ENCODE measurements at places on chromosomes 4 and X. TPM values are rescaled to one million over a fixed set of nuclear protein-coding genes. Genes with fewer than 3 reads are reported as not detected.

The NIPAL1 gene
- total RNA-seq, result not detected

The AKAP14 gene
- not detected for total RNA-seq

The CITED1 gene
- total RNA-seq, result not detected

The MYOZ2 gene
- total RNA-seq, result 0.15 TPM

The FLNA gene
- 1,846 TPM for total RNA-seq

The STIM2 gene
- 29.6 TPM for total RNA-seq

The GAGE1 gene
- total RNA-seq, result not detected

The COX7B2 gene
- not detected for total RNA-seq

The MPC1L gene
- total RNA-seq, result not detected

The MUC7 gene
- not detected for total RNA-seq

The STEEP1 gene
- 48.1 TPM for total RNA-seq

The NPNT gene
- 0.29 TPM for total RNA-seq

The VGLL1 gene
- total RNA-seq, result not detected

The SLC39A8 gene
- 9.3 TPM for total RNA-seq

The NCAPG gene
- 44.4 TPM for total RNA-seq

The DCX gene
- not detected for total RNA-seq

The TENM3 gene
- total RNA-seq, result 13.2 TPM

The ATXN3L gene
- total RNA-seq, result not detected

The LUZP4 gene
- not detected for total RNA-seq

The ADH5 gene
- total RNA-seq, result 478 TPM

The COL25A1 gene
- total RNA-seq, result 0.17 TPM

The CXorf65 gene
- not detected for total RNA-seq

The PGRMC2 gene
- total RNA-seq, result 20.2 TPM

The BST1 gene
- 13.8 TPM for total RNA-seq

The FAM184B gene
- total RNA-seq, result not detected

The UNC5C gene
- total RNA-seq, result 2.5 TPM

The SRPK3 gene
- 0.58 TPM for total RNA-seq

The GABRA4 gene
- not detected for total RNA-seq

The IL3RA gene
- not detected for total RNA-seq

The G3BP2 gene
- 161 TPM for total RNA-seq

The NOX1 gene
- not detected for total RNA-seq

The RAB41 gene
- not detected for total RNA-seq

The HTN1 gene
- total RNA-seq, result not detected

The YY2 gene
- total RNA-seq, result 2.8 TPM

The CCKAR gene
- 25.2 TPM for total RNA-seq

The SASH3 gene
- not detected for total RNA-seq

The ABLIM2 gene
- total RNA-seq, result under 0.01 TPM

The CSAG3 gene
- not detected for total RNA-seq

The CTAG2 gene
- not detected for total RNA-seq

The ATOH1 gene
- total RNA-seq, result not detected

The FAM149A gene
- 6.3 TPM for total RNA-seq

All from smooth muscle cell of trachea (primary cell).